ENCODE measurements at places on chromosomes 7 and 10. TPM values are rescaled to one million over a fixed set of nuclear protein-coding genes. Genes with fewer than 3 reads are reported as not detected.

DNA sequence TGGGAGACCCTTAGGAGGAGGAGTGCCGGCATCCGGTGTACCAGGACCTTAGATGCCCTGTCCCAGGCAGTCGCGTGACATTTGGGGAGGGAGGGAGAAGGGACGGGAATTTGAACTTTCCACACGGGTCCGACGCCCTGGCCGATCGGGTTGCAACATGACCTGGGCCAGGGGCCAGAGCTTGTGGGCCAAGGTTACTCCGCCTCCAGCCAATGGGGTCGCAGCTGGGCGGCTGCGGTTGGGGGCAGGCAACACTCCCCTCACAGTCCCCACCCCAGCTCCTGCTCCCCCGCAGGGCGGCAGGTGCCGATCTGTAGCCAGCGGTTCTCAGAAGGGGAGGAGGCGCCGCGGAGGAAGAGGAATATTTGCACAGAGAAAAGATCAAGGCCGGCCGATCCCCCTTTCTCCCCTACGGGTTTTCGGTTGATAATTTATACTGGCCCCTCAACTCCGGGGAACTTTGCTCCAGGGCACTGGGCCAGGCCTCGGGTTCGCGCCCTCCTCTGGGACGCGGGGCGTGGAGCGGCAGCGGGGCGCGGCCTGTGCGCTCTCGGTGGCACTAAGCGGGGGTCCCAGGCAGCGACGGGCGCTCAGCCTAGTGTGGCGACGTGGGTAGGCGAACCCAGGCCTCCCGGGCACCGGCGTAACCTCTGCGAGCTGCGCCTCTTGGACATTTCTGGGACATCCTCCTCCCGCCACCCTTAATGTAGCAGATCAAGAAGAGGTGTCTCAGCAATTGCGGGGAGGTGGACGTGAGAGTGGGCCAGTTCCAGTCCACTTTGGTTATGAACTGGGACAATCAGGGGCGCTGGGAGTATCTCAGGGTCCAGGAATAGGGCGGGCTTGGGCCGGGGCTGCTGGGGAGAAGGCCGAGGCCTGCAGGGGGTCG is 1.2 kb downstream of the MLXIPL start:
- DNase-seq: peak; percentile 96

GRCh38 chr7:3955751-3956696 is 655.0 kb downstream of the SDK1 start:
- no peak for DNase-seq

GRCh38 chr10:30415593-30415992 is 18.4 kb upstream of the MAP3K8 start:
- no peak for DNase-seq

DNA sequence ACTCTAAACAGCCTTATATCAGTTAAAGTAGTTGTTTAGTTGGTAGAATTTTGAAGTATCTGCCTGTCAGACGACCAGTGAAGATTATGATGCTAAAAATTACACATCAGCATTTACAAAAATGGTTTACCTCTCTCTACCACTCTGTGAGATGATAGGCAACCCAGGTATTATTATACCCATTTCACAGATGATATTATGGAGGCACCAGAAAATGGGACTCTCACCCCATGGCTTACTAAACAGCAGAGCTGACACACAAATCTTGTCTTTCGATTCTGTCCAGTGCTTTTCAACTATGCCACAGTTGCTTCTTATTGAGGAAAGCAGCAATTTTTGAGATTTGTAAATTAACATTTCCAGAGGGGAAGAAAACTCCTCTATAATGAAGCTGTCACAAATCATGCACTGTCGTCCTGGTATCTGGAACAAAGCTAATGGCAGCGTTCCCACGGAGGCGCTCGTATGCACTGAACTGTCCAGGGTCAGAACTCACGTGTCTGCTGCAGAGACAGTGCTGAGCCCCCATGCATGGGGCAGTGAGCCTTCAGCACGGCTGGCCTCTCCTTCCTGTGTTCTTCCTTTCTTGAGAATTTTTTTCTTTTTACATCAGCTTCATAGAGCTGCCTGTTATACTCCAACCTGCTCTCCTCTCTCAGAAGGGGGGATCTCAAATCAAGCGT is 381.1 kb downstream of the SDK1 start:
- no peak for DNase-seq

DNA sequence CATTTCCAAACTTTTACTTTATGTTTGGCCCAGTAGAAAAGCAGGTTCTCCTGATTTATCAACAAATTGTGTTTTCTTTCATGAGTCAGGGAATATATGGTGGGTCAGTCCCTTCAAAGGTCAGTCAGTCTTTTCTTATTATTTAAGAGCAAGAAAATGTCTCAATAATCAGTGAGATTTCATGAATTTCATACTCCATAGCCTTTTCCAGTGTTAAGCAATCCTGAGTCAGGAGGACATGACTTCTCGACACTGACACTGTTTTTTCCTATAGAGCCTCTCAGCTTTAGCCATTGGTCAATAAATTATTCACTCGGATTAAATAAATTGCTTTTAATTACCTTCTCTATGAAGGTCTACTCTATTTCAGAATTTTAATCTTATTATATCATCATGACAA is 334.5 kb downstream of the SORCS1 start:
- DNase-seq: no peak

The SOSTDC1 gene
- not detected for total RNA-seq
